ENCODE measurements at places on chromosomes 7 and 10.

DNA sequence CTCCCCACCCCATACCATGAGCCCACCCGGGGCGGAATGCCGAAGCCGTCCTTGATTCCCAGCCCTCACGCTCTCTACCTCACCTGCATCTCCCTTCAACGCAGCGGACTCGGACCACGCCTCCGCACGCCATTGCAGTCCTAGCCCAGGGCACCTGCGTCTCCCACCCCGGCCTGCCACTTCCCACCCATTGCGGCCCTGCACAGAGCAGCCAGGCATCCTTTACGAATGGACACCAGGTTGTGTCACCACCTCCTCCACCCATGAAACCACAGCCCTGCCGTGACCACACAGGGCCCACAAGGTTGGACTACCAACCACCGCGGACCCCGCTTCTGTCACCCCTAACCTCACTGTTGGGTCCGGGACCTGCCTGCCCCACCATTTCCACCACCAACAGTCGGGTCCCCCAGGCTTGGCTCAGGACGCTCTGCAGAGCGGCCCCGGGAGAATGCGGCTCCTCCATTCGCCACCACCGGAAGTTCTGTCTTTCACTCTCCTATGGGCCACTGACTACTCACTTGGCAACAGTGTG, 232.5 kb downstream of the MAD1L1 start:
- DNase-seq, result no peak

DNA sequence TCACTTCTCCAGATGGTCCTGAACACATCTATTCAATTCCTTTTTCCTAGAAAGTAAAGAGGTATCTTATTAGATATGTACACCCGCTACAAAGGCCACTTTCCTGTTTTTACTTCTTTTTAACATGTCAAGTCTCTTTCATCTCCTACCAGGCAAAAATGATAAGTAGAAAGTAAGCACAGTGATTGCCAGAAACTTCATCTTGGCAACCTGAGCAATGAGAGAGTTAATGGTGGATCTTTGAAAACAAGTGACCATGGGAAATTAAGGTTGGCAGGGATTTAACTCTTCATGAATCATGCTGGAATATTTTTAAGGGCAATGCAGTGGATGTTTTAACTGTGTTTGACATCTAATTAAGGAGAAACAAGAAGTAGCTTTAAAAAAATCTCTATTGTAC, 2.7 kb downstream of the SEMA3A start:
- DNase-seq, result no peak

- no peak for DNase-seq
Measured at GRCh38 chr10:113161066-113161465, 211.0 kb downstream of the TCF7L2 start.

DNA sequence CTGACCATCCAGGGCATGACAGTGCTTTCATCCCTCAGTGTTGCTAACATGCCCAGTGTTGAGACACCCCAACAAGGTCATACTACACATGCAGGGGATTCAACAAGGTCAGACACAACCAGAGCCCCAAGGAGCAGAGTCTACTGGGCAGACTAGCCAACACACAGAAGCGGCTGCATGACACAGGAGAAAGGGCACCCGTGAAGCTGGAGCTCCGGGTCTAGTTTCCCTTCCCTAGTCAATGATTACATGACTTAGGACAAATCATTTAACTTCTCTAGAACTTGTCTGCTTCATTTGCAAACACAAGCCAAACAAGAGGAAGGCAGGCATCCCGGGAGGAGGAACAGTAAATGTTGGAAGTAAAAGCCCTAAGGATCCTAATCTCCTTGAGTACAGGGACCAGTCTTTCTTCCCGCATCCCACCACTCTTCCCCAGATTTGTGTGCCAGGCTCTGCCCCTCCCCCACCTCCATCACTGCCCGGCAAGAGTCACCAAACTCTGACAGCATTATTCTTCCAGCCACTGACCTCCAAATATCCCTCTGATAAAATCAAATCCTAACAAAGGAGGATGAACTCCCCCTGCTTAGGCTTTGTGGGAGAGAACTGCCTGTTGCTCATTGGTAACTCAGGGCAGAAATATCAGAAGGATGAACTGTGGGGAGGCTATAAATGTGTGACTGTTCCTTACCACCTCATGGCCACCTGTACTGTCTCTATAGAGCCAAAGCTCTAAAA, 104.3 kb downstream of the KCNMA1 start:
- no peak for DNase-seq

DNA sequence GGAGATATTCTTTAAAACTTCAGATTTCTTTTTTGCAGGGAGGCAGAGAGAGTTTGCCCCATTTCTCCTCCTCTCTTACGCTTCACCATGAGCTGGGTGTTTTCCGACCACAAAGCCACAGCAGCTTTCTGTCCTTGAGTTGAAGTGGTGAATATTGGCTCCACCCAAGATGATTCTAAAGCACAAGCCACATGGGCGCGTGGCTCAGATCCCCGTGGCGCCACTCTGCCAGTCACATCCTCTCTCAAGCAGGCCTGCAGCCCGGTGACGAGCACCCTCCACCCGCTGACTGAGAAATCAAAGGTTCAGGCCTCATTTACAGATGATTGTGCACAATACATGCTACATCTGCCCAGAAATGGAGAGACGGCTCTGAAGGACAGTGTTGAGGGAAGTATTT, 27.6 kb upstream of the RNF32 start:
- DNase-seq, result no peak

Data from NCI-H2171 treated with DMSO at 0.1 percent for 48 hours (cell line).